Stimulated activated CD8-positive, alpha-beta memory T cell treated with anti-CD3 and anti-CD28 coated beads, Interleukin-15, amount 100 ng/mL, for 48 hours (primary cell): ENCODE measurements at places on chromosomes 5 and 9.
A peak's percentile ranks its signal among the peaks of the same experiment; 100 is the strongest.

DNA sequence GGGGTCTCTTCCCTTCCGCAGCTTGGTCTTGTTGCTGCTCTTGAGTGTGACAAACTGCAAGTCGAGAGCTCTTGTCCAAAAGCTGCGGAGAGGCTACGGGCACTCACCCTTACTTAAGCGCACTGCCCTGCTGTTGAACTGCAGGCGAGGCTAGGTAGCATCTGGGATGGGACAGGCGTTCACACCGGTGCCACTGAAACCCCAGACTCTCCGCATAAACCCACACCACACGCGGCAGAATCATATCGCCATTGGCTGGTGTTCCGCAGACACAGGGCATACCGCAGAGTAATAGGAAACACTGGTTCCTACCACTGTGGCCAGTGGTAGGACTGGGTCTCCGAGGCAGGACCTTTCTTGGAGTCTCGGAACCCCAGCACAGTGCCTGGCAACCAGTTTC, 2.2 kb upstream of the NPR3 start:
- no peak for DNase-seq

DNA sequence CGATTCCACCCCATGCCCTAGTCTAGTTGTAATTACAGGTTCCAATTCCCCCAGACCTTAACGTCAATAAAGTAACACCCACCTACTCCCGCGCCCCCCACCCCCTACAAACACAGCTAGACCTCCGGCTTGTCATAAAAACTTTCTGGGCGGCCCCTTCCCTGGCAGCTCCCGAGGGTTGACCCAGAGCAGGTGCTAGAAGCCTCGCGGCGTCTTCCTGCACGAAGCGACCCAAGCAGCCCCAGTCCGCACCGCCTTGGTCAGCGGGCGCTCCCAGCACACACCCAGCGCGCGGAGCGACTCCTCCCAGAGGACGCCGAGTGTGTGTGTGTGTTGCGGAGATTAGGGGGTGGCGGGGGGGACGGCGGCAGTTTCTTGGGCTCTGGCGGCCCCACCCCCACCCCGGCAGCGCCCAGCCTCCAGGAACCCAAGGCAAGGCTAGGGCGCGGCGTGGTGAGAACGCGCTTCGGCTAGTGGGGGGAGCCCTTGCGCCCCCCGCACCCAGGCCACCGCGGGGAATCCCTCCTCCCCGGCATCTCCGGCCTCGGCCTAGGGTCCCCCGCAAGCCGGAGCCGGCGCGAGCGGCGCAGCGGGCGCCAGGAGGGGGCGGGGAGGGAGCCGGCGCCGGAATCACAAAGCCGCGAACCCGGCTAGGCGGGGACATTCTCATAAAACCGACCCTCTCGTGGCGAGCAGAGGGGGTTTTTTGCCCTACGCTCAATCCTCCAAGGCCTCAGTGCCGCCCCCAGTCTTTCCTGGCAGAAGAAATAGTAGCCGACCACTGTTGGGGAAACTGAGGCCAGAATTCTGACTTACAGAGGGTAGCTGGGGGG, 2.2 kb downstream of the PCDH1 start:
- DNase-seq = no peak

DNA sequence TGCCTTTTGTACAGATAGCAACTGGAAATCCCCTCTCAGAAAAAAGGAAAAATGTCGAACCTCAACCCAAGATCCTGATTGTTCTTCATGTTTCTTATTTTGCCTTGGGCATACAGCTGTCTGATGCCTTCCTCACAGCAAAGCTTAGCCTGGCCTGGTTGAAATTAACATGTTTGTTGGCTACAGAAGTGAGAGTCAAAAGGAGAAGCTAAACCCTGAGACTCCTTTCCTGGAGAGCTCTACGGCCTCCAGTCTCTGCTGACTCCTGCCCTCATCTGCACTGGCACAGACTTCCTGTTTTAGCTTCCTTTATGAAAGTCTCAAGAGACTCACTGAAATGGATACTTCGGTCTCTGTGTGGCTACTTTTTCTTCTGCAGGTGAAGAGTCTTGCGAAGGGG, 186.7 kb downstream of the PARP8 start:
- no peak for DNase-seq

GRCh38 chr9:95075700-95076099, 241.8 kb downstream of the FANCC start:
- no peak for DNase-seq

- no peak for DNase-seq
Observed at GRCh38 chr9:37501957-37502596, 16.3 kb downstream of the POLR1E start.

GRCh38 chr5:142012186-142012785, 541 bp downstream of the GNPDA1 start:
- peak; percentile 48 for DNase-seq
